ENCODE measurements at places on chromosomes 12 and 14.

- no peak for DNase-seq
These were observed 26.7 kb upstream of the RTL1 start for GRCh38 chr14:100930270-100930669.

DNA sequence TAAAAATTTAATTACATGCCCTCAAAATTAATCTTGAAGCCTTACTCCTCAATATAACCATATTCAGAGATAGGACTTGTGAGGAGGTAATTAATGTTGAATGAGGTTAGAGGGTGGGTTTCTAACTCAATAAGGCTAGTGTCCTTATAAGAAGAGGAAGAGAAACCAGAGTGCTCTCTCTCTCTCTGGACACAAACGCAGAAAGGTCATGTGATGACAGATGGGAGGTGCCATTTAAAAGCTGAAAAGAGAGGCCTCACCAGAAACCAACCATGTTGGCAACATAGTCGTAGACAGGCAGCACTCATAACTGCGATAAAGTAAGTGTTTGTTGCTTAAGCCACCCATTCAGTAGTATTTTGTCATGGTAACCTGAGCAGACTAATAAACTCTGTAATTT lies 378.5 kb upstream of the LMO3 start:
- no peak for DNase-seq

DNA sequence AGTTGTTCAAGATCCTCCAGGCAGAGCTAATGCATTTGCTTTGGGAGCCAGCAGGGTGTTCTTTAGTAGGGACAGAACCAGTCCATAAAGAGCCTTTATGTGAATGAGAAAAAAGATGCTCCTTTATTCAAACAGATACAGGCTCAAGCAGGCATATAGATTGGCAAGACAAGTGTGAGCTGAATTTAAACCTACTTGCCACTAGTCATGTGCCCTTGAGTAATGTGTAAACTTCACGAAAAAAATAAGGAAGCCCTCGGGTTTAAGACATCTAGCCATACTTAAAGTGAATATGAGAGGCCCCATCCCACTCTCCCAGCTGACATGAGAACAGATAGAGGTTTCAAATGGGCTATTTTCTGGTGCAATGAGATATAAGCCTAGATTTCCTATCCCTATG lies 43.1 kb upstream of the STRAP start:
- DNase-seq: no peak

DNA sequence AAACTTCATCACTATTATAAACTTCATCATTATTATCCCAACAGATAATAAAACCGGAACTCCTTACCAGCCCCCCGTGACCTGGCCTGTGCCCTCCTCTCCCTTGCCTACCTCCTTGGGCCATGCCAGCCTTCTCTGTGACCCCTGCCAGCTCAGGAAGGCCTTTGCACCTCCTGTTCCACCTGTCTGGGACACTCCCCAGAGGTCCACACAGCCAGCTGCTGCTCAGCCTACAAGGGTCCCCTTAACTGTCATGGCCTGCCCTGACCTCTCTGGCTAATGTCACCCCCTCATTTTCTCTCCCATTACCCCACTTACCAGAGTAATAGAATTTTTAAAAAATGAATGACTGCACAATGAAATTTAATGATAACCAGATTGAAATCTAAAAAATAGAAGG lies 121.0 kb downstream of the NCOR2 start:
- DNase-seq: no peak

GRCh38 chr12:54443446-54443845 lies 24.4 kb upstream of the ITGA5 start:
- no peak for DNase-seq
